ENCODE measurements at places on chromosomes 7 and 10.

- DNase-seq: no peak
Observed at GRCh38 chr10:48574322-48574796, 30.5 kb downstream of the ARHGAP22 start.

DNA sequence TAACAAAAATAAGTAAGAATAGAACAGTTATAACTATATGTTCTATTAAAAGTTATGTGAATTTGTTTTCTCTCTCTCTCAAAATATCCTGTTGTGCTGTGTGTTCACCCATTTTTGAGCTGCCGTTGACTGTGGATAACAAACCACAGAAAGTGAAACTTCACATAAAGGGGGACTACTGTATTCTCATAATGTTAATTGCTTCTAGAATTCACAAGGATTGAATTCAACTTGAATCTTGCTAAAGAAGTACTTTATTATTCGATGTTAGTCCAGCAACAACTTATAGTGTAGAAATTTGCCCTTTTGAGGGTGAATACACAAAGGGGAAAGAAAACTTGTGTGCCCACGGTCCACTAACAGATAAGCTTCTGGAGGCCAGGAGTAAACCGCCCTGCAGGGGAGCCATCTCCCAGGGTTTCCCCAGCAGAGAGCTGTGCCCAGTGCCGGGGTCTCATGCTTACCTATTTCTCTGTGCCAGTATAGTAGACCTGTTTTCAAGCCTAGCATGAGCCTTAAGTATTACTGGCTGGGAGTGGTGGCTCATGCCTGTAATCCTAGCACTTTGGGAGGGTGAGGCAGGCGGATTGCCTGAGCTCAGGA, 87.1 kb downstream of the KAT6B start:
- DNase-seq: no peak

- no peak for DNase-seq
Observed at GRCh38 chr10:86229811-86230556, 136.6 kb downstream of the GRID1 start.

GRCh38 chr10:2921956-2922680, 145.2 kb upstream of the PFKP start:
- no peak for DNase-seq

GRCh38 chr7:95649546-95649945, 53.2 kb upstream of the PDK4 start:
- no peak for DNase-seq

All from D341Med (cell line).